ENCODE measurements at places on chromosomes 6 and 20. TPM values are rescaled to one million over a fixed set of nuclear protein-coding genes. Genes with fewer than 3 reads are reported as not detected.

DNA sequence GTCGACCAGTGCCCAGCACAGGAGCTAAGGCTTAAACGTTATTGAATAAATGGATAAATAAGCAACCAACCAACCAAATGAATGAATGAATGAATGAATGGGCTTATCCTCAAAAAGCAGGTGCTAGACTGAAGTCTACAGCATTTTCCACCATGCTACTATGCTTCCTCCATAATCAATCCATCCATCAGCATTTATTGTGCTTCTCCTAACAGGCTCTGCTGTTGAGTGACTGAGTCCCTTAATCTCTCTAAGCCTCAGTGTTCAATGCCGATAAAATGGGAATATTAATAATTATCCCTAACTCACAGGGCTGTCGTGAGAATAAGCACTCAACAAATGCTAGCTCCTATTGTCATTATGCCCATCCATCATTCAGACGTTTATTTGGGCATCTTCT, 4.6 kb upstream of the NOL4L start:
- DNase-seq, result no peak

- no peak for DNase-seq
Measured at GRCh38 chr20:54794110-54794509, 318.7 kb downstream of the DOK5 start.

SSTR4 gene
- not detected for total RNA-seq

GABRR2 gene
- not detected for total RNA-seq
